WTC11 (cell line): ENCODE measurements at places on chromosomes 2 and 18.
A peak's percentile ranks its signal among the peaks of the same experiment; 100 is the strongest.

DNA sequence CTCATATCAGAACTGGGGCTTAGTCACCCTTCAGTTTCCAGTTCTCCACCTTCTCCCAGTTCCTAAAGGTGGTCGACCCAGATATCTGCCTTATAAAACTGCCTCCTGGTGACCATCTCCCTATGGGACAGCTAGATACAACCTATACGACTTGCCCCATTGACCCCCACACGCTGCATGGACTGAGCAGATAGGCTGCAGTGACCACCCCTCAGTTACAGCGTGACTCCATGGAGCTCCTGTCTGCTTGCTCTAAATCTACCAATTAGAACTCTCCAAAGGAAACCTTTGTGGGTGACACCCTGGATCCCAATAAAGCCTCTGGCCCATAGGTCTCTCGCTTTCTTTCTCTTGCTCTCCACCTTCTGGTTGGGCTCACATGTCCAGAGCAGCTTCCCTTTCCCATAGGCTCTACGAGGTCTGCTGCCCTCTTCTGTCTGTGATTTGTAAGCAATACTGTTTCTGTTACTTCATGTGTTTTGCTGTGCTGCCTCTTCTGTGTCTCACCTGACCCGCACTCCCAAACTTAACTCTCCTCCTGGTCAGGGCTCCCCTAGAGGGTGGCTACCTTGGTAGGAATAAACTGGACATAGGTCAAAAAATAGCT is 971.3 kb upstream of the FAM98A start:
- peak; percentile 23 for DNase-seq

DNA sequence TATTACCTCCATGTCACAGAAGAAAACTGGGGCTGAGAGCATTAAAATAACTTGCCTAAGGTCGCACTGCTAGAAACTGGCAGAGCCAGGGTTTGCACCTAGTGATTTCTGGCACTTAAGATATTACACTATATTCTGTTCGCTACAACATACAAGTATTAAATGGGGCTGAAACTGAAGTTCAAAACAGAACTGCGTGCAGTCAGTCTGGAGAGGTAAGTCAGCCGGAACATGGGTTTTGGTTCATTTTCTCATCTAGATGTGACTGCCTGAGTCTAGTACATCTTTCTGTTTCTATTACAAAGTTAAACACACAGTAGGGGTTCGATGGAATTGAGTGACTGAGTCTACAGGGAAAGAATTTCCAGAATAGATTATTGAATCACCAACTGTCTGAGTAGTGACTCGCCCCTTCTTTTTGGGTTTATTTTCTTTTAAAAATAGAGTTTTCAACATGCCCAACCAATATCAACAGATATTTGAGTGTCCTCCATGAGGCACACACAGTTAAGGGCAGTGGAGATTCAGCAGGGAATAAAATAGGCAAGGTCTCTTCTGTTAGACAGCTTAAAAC is 150.8 kb downstream of the RNF152 start:
- no peak for DNase-seq

DNA sequence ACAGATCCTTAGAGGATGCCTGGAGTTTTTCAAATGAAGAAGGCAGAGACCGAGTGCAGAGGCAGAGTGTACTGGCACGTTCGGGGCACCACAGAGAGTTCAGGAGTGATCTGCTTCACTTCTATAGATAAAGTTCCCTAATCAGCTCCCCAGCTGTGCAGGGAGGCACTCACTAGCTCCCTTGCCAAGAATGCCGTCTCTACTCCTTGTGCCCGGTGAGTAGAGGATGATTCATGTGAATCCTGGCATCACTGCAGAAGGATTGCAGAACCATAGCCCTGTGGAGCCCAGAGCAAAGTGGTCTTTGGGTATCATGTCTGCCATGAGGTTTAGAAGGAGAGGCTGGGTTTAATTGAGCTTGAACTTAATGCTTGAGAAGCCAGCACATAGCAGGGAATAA is 510.1 kb upstream of the RAB6C start:
- no peak for DNase-seq

- DNase-seq: no peak
Measured at GRCh38 chr2:200090683-200091082, 135.3 kb downstream of the MAIP1 start.

- DNase-seq: no peak
Measured at GRCh38 chr2:236120141-236120601, 48.0 kb downstream of the GBX2 start.

GRCh38 chr2:58572731-58573130 is 331.6 kb upstream of the FANCL start:
- no peak for DNase-seq

GRCh38 chr18:2903006-2903405 is 56.2 kb downstream of the EMILIN2 start:
- no peak for DNase-seq

DNA sequence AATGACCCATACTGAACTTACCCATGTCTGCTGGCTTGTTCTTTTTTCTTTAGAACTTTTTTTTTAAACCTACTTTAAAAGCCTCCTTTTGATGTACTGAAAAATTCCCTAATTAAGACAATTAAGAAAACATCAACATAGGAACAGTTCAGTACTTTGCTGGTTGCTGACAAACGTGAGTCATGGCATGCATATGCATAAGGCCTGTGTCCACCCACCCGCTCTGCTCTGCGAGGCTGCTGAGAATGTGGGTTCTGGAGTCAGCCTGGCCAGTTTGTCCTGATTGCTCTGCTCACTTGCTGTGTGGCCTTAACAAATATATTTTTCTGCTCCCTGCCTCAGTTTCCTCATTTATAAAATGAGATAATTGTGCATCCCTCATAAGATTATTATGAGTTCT is 27.3 kb downstream of the LAMA3 start:
- DNase-seq: peak; percentile 30

DNA sequence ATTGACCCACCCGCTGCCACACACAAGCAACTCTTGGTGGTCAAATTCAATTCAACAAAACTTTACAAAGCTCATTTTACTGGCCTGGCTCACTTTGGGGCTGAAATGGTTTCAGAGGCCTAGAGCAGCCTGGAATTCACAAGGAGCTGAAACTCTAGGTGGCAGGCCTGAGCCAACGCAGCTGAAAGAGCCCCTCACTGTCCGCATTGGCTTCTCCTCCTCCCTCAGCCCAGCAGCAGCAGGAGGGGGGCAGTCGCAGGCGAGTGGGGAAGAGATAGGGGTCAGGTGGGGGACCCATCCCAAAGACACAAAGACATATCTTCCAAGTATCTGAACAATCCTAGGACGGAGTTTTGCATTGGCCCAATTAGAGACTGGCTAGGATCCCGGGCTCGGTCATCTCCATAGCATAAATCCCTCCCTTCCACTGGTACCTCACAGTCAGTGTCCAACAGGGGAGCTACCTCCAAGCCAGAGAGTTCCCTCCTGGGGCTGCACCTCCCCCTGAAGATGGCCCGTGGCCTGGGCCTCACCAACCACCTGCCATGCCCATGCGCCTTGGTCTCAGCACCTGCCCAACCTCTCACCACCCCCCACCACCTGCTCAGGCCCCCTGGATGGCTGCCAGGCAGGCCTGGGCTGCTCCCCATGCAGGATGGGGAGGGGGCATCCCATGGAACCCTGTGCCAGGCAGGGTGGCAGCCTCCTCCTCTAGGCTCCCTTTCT is 113.4 kb downstream of the ZBTB7C start:
- DNase-seq: peak; percentile 66

DNA sequence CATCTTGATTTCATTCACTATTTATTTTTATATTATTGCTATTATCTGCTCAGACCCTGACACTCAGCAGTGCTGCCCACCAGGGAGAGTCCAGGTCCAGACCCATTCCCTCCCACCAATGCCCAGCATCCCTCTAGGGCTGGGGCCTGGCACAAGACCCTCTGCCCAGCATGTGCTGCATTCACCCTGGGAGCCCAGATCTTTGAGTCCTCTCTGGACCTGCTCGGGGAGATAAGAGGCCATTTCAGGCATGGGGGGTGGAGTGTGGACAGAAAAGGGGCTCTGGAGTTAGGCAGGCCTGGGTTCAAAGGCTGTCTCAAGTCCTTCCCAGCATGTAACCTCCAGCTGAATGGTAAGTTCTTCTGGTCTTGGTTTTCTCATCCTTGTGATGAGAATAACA is 209.6 kb downstream of the CYP26B1 start:
- DNase-seq: no peak

- no peak for DNase-seq
Measured at GRCh38 chr2:234611209-234611608, 114.3 kb upstream of the ARL4C start.

- DNase-seq: no peak
Measured at GRCh38 chr2:143521396-143521795, 392.2 kb downstream of the ARHGAP15 start.

DNA sequence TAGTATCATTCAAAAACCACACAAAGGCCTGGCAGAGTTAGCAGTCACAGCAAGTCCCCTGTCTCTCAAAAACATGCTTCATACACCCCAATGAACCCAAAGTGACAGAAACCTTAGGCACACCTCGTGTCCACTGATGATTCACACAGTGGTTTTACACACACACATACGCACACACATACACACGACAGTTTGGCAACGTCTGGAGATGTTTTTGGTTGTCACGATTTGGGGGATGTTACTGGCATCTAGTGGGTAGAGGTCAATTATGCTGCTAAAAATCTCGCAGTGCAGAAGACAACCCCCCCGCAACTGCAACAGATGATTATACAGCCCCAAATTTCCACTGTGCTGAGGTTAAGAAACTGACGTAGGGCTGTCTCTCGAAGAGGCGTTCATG is 72.9 kb upstream of the PARD3B start:
- DNase-seq: no peak

DNA sequence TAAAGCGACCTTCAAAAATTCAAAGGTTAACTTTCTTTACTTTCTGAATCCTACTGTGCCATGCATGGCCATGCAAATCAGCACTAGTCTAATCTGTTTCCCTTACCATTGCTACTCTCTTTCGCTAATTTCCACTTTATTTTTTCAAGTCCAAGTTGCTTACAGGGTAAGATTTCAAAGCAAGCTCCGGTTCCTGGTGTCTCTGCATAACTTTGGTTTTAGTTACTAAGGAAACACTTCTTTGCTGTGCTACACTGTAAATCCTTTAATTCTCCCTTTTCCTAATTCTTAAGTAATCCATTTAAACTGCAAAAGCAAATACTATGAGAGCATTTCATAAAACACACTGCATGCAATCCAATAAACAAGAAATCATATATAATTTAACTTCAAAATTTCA is 383.5 kb upstream of the LYPD1 start:
- no peak for DNase-seq

GRCh38 chr2:236715491-236715961 is 145.9 kb downstream of the ACKR3 start:
- DNase-seq: no peak

- DNase-seq: no peak
Measured at GRCh38 chr2:44510246-44510645, 148.5 kb downstream of the CAMKMT start.

DNA sequence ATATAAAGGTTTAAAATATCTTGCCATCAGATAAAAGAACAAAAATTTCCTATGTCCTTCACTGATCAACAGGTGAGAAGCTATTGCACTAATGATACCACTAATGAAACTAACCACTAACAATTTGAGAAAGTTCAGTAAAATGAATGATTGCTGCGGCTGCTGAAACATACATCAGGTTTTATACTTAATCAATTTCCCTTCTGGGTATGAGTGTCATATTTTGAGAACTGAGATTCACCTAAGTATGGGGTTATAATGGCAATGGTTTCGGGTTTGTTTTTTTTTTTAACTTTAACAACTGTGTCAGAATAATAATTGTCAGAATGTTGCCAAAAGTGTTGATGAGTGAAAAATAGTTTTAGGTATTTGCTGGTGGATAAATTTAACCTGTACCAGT is 151.3 kb upstream of the SLC39A10 start:
- no peak for DNase-seq

- no peak for DNase-seq
Measured at GRCh38 chr2:230665263-230665691, 47.4 kb upstream of the CAB39 start.

DNA sequence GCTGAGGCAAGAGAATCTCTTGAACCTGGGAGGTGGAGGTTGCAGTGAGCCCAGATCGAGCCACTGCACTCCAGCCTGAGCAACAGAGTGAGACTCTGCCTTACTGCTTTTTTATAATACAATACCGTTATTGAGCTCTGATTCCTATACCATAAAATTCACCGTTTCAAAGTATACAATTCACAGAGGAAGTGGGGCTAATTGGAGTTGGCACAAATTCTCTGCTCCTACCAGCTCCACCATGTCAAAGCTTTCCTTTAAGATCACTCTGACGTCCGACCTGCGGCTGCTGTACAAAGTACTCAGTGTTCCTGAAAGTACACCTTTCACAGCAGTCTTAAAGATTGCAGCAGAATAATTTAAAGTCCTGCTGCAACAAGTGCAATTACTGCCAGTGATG is 29.6 kb upstream of the CYBRD1 start:
- no peak for DNase-seq

GRCh38 chr2:11781602-11782001 is 35.2 kb downstream of the LPIN1 start:
- DNase-seq: no peak
